Activated T-helper 2 cell treated with anti-CD3 and anti-CD28 coated beads, Interferon-gamma antibody, Interleukin-2, Interleukin-4, amounts not matched to agents 10 μg/mL and 5 μg/mL and 100 μg/mL, durations not matched to agents 14 hours and 24 hours and 36 hours (primary cell): ENCODE measurements at places on chromosomes 2 and 18.

- no peak for DNase-seq
Observed at GRCh38 chr2:110097506-110098220, 18.0 kb downstream of the MALL start.

DNA sequence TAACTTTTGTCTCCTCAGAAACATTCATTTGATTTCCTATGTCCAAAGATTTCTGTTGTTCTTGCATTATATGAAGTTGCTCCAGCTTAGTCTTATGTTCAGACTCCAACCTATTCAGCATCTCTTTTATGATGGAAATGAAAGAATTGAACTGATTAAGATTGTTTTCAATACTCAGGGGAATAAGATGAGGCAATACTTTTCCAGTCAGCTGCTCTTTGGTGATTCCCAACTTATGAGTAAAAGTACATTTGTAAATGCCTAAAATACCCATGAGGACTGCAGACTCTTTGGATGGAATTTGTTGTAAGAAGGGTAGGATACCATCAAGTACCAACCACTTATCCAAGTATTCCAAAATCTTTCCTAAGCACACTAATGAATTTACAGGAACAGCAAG is 39.8 kb downstream of the TRAK2 start:
- no peak for DNase-seq

GRCh38 chr2:3324404-3325281 is 53.0 kb downstream of the EIPR1 start:
- no peak for DNase-seq

- no peak for DNase-seq
Observed at GRCh38 chr18:46336278-46337111, 232.3 kb downstream of the HAUS1 start.

DNA sequence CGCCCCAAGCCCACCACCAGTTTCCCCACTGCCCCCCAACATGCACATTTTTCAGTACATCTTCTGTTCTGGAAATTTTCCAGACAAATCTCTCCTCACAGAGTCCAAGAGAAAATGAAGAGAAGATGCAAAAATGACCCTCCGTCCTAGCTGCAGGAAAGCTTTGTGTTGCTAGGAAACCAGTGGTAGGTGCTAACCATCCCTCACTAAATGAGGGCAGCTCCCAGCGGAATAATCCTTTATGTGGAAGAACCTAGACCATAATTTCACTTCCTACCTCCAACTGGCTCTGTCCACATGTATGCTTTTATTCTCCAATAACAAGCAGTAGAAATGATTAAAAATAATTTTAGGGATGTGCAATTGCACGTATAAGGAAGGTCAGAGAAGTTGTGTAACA is 311.9 kb upstream of the EPHA4 start:
- no peak for DNase-seq

- no peak for DNase-seq
Observed at GRCh38 chr2:118911936-118912335, 30.1 kb upstream of the MARCO start.

GRCh38 chr18:36496022-36496421 is 198.5 kb downstream of the FHOD3 start:
- DNase-seq: no peak

DNA sequence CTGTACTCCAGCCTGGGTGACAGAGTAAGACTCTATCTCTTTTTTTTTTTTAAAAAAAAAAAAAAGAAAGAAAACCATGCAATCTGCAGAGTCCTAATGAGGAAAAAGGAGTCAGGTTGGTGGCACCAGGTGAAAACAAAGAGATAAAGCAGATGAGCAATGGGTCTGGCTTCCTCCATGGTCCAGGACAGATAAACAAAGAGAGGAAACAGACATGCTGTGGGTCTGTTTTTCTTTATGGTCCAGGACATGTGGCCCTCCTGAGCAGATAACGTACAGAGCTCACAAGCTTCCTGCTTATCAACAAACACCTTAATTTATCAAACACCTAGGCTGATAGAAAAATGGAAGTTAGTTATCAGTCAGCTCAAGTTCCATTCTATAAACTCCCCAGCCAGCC is 24.4 kb upstream of the TUBB6 start:
- DNase-seq: no peak

DNA sequence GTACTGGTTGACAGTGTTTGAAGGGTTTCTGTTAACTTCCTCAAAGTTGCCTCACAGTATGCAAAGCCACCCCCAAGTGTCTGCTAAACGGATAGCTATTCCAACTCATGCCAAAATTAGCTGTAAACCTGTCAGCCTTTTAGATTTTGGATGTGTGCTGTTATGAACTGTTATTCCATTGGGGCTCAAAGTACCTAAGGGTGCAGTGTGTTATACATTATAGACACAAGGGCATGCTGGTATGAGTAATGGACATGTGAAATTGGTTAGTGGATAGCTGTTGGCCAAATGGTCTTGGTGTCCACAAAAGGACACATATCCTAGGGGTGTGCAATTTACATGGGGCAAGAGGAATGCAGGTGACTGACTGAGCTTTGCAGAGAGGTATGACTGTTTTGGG is 33.7 kb upstream of the CCBE1 start:
- DNase-seq: no peak

GRCh38 chr2:116804901-116805300 is 1009.6 kb upstream of the DDX18 start:
- DNase-seq: no peak

GRCh38 chr2:142259356-142259755 is 128.5 kb upstream of the LRP1B start:
- no peak for DNase-seq

DNA sequence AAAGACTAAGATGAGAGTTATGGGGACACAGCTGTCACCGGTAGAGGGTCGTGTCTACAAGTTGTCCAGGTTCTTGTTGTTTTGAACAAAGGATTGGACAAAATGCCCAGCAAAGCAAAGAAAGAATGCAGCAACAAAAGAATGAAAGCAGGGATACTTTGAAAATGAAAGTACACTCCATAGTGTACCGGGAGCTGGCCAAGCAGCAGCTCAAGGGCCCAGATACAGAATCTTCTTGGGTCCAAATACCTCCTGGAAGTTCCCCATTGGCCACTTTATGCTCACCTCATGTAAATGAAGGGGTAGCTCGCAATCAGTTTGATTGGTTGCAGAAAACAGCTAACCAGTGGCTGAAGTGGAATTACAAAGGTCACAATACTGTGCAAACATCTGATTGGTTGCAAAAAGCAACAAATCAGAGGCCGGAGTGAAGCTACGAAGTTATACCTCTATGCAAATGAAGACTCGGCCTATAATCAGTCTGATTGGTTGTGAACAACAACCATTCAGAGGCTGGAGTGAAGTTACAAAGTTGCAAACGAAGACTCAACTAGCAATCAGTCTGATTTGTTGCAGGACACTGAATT is 474.9 kb upstream of the TMEFF2 start:
- no peak for DNase-seq

DNA sequence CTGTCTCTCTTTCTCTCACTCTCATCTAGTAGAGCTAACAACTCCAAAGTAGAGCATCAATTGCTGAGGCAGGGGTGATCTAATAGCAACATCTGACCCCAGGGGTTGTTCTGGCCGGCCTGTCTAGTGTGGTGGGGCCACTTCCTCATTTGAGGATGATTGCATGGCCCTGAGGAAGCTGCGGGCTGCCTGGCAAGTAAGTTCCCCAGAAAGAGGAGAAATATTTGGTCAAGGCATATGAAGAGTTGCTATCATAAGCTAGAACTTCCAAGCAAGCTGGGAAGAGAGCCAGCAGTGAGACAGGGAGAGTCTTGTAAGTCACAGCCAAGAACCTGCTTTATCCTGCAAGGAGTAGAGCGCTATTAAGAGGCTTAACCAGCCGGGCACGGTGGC is 50.8 kb upstream of the TMEM87B start:
- DNase-seq: no peak

DNA sequence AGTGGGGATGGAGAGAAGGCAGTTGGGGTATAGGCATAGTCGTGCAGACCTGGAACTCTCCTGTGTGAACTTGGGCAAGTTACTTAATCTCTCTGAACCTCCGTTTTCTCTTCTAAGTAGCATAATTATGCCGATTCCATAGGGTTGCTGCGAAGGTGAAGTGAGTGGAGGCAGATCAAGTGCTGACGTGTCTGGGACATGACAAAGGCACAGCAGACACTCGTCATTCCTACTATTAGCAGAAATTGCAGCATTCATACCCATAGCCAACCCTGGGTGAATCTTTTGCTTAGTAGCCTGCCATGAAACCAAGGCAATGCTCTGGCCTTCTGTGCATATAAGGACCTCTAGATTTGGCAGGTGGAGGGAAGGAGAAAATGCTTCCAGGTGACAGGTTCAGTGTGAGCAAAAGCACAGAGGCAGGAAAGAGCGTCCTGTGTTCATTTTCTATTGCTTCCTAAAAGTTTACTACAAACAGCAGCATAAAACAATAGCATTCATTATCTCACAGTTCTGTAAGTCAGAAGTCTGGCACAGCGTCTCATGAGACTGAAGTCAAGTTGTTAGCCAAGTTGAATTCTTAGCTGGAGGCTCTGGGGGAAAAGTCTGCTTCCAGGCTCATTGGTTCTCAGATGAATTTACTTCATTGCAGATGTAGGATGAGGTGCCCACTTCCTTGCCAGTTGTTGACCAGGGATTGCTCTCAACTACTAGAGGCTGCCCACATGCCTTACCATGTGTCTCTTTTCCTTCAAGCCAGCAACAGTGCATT is 77.8 kb downstream of the CTIF start:
- no peak for DNase-seq
